GM06990 (cell line): ENCODE measurements at places on chromosomes 11 and 22.

DNA sequence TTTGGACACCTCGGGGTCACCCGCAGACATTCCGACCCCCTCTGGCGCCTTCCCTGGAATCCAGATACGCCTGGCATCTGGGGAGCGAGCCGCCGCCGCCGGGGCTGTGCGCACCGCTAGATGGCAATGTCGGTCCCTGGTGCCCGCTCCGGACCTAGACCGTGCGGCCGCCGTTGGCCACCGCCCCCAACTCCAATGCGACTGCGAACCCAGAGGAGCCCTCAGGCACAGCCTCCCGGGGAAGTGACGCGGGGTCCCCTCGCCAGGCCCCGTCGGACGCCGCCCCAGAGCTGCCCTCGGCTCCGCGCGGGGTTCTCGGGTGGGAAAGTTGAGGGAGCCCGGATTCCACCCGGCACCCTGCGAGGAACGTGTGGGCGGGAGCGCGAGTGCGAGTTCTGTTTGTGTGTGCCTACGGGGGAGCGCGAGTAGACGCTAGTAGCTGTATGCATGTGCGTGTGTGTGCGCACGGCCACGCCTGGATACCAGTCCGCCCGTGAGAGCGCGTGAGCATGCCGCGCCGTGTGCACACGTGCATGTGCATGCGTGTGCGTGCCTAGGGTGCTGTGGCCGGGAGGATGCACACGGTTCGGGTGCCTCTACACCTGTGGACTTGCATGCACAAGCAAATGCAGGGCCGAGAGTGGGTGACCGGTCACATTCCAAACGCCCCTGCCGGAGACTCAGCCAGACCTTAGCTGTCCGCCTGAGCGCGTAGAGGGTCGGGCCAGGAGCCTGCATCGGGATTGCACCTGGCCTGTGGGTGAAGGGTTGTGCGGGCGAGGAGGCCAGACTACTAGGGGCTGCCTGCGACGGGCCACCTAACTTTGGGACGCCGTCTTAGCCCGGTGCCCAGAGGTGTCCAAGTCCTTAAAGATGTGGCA is 1.9 kb downstream of the CHRM4 start:
- peak; percentile 75 for DNase-seq

- no peak for DNase-seq
Observed at GRCh38 chr22:42321908-42322561, 51.6 kb upstream of the TCF20 start.

DNA sequence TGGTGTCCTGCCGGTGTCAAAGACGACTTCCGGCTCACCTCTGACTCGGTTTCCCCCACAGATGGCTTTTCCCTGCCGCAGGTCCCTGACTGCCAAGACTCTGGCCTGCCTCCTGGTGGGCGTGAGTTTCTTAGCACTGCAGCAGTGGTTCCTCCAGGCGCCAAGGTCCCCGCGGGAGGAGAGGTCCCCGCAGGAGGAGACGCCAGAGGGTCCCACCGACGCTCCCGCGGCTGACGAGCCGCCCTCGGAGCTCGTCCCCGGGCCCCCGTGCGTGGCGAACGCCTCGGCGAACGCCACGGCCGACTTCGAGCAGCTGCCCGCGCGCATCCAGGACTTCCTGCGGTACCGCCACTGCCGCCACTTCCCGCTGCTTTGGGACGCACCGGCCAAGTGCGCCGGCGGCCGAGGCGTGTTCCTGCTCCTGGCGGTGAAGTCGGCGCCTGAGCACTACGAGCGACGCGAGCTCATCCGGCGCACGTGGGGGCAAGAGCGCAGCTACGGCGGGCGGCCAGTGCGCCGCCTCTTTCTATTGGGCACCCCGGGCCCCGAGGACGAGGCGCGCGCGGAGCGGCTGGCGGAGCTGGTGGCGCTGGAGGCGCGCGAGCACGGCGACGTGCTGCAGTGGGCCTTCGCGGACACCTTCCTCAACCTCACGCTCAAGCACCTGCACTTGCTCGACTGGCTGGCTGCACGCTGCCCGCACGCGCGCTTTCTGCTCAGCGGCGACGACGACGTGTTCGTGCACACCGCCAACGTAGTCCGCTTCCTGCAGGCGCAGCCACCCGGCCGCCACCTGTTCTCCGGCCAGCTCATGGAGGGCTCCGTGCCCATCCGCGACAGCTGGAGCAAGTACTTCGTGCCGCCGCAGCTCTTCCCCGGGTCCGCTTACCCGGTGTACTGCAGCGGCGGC is 5.5 kb downstream of the B3GNT6 start:
- DNase-seq, result no peak

DNA sequence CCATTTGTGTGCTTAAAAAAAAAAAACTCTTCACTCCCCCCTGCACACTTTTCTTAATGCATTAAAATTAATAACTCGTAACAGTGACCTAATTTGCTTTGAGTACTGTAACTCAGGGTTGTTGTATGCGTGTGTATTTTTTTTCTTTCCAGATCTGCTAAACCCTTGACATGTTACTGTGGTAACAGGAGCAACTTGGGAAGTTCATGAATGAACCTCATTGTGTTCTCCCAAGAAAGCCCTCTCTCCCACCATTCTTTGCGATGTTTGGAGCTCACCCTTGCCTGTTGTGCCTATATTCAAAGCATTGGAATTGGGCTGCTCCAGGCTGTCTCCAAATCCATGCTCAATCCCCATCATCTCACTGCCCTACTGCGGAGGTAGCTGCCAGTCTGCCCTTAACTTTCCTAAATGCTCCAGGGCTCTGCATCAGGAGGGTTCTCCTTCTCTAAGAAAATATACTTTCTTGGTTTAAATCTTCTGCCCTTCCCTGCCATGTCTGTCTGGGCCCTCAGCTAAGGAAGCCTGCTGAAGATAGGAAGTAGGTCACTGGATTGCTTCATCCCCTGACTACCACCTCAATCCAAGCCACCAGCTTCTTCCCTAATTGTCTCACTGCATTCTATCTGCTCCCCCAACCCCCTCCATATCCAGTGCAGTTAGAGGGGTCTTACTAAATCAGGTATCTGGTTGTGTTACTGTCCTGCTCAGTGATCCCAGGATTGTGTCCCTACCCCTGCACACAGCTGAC is 70.3 kb downstream of the KIRREL3 start:
- DNase-seq, result no peak

GRCh38 chr11:62957147-62957546 is 27.6 kb downstream of the SLC22A6 start:
- DNase-seq, result no peak

- no peak for DNase-seq
Observed at GRCh38 chr11:118845369-118845768, 38.3 kb upstream of the CXCR5 start.
